Activated T-helper 17 cell treated with anti-CD3 and anti-CD28 coated beads, Interleukin-2, amount 50 U/mL, for 72 hours (primary cell): ENCODE measurements at places on chromosomes 4 and X.

DNA sequence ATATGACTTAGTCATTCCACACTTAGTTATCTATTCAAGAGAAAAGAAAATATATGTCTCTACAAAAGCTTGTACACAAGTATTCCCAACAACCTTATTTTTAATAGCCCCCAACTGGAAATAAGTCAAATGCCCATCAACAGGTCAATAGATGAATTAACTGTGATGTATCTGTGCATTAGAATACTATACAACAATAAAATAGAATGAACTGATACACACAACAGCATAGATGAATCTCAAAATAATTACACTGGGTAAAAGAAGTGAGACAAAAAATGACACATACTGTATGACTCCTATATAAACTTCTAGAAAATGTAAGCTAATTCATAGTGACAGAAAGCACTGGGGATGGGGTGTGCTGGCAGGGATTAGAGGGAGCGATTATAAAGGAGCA is 354.1 kb upstream of the DIPK2B start:
- no peaks in the 10 kb centered on the region for H3K27me3 ChIP-seq
- ATAC-seq = no peak
- H3K4me1 ChIP-seq = no peaks in the 10 kb centered on the region
- H3K27ac ChIP-seq = no peak overlapping the region
- no peaks in the 10 kb centered on the region for H3K36me3 ChIP-seq

GRCh38 chrX:94961730-94962129 is 1287.7 kb downstream of the FAM133A start:
- H3K4me3 ChIP-seq = no peak overlapping the region
- H3K27me3 ChIP-seq = no peaks in the 10 kb centered on the region
- no peak for ATAC-seq

DNA sequence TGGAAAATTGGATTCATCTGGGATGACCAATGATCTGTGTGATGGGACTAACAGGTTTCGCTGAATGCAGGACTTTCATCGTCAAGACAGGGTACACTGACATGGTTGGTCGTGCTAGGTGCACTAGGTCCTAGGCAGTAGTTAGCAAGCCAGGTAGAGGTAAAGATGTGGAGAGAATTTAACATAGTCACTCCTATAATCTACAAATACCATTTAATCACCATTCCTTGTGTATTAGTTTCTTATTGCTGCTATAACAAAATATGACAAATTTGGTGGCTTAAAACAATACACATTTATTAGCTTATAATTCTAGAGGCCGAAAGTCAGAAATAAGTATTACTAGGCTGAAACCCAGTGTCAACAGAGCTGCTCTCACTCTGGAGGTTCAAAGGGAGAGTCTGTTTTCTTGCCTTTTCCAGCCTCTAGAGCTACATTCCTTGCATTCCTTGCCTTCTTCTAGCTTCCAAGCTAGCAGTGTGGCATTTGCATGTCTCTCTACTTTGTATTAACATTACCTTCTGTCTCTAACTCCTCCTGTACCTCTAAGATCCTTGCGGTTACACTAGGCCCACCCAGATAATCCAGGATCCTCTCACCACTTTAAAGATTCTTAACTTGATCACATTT is 98.7 kb upstream of the GRIA3 start:
- no peaks in the 10 kb centered on the region for H3K4me1 ChIP-seq
- H3K36me3 ChIP-seq = no peaks in the 10 kb centered on the region
- no peaks in the 10 kb centered on the region for H3K27me3 ChIP-seq

DNA sequence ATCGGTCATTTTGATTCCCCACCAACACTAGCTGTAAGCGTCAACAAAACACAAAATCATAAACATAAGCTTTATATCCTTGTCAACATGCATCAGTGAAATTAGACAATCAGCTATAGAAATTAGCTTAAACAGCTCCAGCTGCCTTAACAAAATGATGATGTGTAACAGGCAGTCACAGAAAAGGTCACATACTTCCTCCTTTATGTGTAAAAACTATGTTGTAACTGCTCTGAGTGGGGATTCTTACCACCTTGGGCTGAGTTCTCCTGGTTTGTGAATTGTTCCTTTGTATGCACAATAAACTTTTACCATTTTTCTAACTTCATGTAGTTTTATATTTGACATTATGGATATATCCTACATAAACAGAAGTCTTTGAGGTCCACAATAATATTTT is 73.9 kb upstream of the MAP9 start:
- no peaks in the 10 kb centered on the region for H3K4me1 ChIP-seq
- no peaks in the 10 kb centered on the region for H3K36me3 ChIP-seq

GRCh38 chrX:83008415-83008814 is 499.7 kb upstream of the POU3F4 start:
- no peak overlapping the region for H3K27ac ChIP-seq
- ATAC-seq = no peak
- no peak overlapping the region for H3K4me3 ChIP-seq
- no peaks in the 10 kb centered on the region for H3K27me3 ChIP-seq

DNA sequence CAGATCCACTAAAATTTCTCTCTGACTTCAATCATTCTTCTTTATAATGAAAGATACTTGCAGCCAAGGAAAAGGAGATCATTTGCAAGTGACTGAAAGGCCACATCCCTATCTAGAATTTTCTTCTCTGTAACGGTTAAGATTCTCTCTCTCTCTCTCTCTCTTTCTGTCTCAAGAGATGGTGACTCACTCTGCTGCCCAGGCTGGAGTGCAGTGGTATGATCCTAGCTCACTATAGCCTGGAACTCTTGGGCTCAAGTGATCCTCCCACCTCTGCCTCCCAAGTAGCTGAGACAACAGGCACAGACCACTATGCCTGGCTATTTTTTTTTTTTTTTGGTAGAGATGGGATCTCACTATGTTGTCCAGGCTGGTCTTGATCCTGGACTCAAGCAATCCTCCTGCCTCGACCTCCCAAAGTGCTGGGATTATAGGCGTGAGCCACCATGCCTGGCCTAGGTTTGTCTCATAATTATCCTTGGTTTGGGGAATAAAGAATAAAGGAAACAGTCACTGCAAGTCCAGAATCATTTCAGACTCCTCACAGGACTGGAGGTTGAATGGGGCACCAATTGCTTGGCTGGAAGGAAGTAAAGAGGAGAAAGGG is 33.3 kb upstream of the GALNT7 start:
- H3K36me3 ChIP-seq = no peaks in the 10 kb centered on the region
- H3K4me1 ChIP-seq = no peaks in the 10 kb centered on the region
- no peak overlapping the region for H3K4me3 ChIP-seq
- ATAC-seq = no peak
- H3K27ac ChIP-seq = no peak overlapping the region

DNA sequence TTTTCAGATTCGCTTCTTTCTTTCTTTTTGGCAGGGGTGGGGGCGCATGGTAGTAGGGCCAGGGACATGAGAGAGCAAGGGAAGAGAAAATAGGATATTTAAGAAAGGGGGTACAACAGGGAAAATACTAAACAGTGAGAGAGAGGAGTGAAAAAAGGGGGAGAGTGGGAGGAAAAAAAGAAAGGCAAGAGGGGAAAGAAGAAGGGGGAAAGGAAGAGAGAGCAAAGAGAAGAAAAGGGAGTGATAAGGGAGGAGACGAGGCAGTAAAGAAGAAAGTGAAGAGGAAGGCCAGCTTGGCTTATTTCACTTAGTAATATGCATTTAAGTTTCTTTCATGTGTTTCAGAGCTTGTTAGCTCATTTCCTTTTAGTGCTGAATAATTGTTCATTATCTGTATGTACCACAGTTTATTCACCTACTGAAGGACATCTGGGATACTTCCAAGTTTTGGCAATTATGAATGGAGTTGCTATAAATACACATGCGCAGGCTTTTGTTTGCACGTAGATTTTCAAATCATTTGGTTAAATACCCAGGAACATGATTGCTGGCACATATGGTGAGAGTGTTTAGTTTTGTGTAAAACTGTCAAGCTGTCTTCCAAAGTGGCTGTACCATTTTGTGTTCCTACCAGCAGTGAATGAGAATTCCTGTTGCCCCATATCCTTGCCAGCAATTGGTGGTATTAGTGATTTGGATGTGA is 37.3 kb downstream of the CASP6 start:
- peaks cover 34% of the 10 kb centered on the region for H3K4me1 ChIP-seq
- ATAC-seq = no peak
- peak overlapping the region; percentile 53 for H3K27ac ChIP-seq
- H3K4me3 ChIP-seq = no peak overlapping the region
- H3K36me3 ChIP-seq = peaks cover 56% of the 10 kb centered on the region

GRCh38 chrX:115173181-115173580 is 16.0 kb upstream of the RBMXL3 start:
- no peaks in the 10 kb centered on the region for H3K4me1 ChIP-seq
- H3K4me3 ChIP-seq = no peak overlapping the region
- no peak overlapping the region for H3K27ac ChIP-seq
- ATAC-seq = no peak

DNA sequence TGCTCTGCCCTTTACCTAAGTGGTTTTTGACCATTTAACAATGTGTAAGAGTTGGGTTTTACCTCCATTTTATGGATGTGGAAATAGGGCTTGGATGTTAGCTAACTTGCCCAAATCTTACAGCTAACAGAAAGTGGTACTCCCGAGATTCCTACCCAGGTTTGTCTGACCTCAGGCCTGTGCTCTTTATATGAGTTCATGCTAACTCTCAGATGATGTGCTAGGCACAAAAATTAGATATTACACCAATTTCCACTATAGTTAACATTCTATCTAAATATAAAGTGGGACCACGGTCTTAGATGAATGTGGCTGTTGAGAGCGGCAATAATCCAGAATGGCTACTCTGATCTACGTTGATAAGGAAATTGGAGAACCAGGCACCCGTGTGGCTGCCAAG is at the start of gene PTTG2:
Gene PTTG2, plus strand, starts transcription at position 301 of the 400 bp plus-strand sequence. Its CDS starts 37 bp downstream, at position 338.
- no peak within 1 kb of the TSS for H3K4me3 ChIP-seq
- no peak for ATAC-seq
- H3K36me3 ChIP-seq = no peaks in the 10 kb centered on the region
- no peaks in the 10 kb centered on the region for H3K27me3 ChIP-seq
- H3K27ac ChIP-seq = no peak within 1 kb of the TSS
- no peaks in the 10 kb centered on the region for H3K4me1 ChIP-seq

DNA sequence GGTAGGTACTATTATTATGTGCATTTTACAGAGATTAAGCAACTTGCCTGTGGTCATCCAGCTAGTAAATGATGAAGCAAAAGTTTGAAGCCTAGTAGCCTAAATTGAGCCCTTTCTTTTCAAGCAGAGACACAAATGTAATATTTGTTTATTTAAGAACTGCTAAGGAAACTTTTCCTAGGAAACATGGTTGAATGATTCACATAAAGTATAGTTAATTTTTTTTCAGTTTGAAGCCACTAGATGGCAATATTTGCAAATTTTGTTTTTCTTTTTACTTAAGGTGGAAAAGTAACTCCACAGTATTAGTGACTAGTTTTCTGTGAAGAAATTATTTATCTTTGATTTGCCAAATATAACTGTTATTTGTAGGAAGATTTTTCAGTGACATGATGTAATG is 52.8 kb upstream of the ANKRD17 start:
- no peak overlapping the region for H3K27ac ChIP-seq
- H3K4me3 ChIP-seq = no peak overlapping the region
- no peaks in the 10 kb centered on the region for H3K4me1 ChIP-seq
- no peak for ATAC-seq

DNA sequence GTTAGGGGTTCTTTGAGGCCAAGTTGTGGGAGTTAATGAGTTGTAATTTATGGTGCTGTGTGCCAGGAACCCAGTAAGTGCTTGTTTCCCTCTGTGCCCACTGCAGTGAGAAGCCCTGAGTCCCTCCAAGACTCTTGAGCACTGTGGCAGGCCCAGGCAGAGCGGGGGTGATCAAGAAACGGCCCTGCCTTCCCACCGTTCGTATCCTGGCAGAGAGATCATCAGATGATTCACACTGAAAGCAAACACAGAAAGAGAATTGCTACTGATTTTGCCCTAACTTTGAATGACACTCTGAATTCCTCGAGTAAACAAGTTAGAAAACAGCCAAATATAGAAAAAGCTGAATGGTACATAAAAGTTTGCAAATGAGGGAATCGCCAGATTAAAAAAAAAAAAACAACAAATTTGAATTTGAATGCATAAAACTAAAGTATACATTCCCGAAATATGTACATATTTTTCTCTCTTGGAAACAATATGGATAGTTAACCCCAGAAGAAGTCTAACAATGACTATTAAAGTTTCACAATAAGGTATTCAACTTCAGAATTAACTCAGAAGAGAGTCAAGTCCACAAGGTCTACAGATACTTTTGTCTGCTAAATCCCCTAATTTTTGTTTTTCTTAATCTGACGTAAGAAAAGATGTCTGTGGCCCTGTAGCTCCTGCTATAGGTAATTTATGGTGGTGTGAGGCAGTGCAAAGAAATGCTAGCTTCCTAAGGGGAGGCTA is 71.8 kb downstream of the AFAP1 start:
- H3K27ac ChIP-seq = peak overlapping the region; percentile 84
- no peaks in the 10 kb centered on the region for H3K27me3 ChIP-seq
- ATAC-seq = peak; percentile 80

DNA sequence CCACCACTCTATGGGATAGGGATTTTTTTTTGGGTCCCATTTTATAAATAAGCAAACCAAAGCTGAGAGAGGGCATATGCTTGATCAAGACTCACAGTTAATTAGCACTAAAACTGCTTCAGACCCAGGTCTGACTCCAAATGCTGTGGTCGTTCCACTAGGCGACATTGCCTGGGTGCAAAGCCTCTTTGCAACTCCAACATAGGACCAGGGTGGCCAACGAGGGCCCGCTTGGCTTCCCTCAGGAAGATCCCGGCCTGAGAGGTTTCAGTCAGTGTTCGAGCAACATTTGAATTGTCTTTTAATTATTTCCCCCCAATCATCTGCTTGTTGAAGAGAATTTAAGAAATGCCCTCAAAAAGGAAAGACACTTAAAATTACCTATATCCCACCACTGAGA is 11.2 kb downstream of the PJA1 start:
- H3K27me3 ChIP-seq = no peaks in the 10 kb centered on the region
- H3K4me1 ChIP-seq = no peaks in the 10 kb centered on the region
- H3K4me3 ChIP-seq = no peak overlapping the region
- no peak overlapping the region for H3K27ac ChIP-seq
- ATAC-seq = no peak

- no peaks in the 10 kb centered on the region for H3K4me1 ChIP-seq
- no peak overlapping the region for H3K27ac ChIP-seq
- no peak for ATAC-seq
Observed at GRCh38 chr4:17544831-17545234, 29.9 kb downstream of the CLRN2 start.

- no peaks in the 10 kb centered on the region for H3K4me1 ChIP-seq
- no peak for ATAC-seq
- no peaks in the 10 kb centered on the region for H3K36me3 ChIP-seq
- H3K4me3 ChIP-seq = no peak overlapping the region
- peaks cover 10% of the 10 kb centered on the region for H3K27me3 ChIP-seq
Observed at GRCh38 chrX:9847071-9847470, 60.8 kb downstream of the SHROOM2 start.

GRCh38 chr4:40516651-40517050 is 113.0 kb downstream of the RBM47 start:
- no peak for ATAC-seq
- H3K36me3 ChIP-seq = no peaks in the 10 kb centered on the region
- no peaks in the 10 kb centered on the region for H3K27me3 ChIP-seq
- no peak overlapping the region for H3K4me3 ChIP-seq
- H3K4me1 ChIP-seq = peaks cover 12% of the 10 kb centered on the region
